H9 (cell line): ENCODE measurements at places on chromosomes 11 and 22. TPM values are rescaled to one million over a fixed set of nuclear protein-coding genes. Genes with fewer than 3 reads are reported as not detected.

GRCh38 chr11:27719546-27719925 is 19.3 kb upstream of the BDNF start:
- H3K4me1 ChIP-seq = no peaks in the 10 kb centered on the region; the same call in 1 of the 2 replicates
- no peak overlapping the region for H3K27ac ChIP-seq
- no peaks in the 10 kb centered on the region; the same call in 2 of the 3 replicates for H3K36me3 ChIP-seq

GRCh38 chr11:1946812-1947484 is at the start of gene MRPL23:
Gene MRPL23 (plus strand): TSS chr11:1947332. CDS start chr11:1947363, 31 bp downstream.
- H3K27me3 ChIP-seq = no peaks in the 10 kb centered on the region
- H3K4me1 ChIP-seq = no peaks in the 10 kb centered on the region
- H3K36me3 ChIP-seq = no peaks in the 10 kb centered on the region
- H3K27ac ChIP-seq = no peak within 1 kb of the TSS
- no peak within 1 kb of the TSS for H3K4me3 ChIP-seq

GRCh38 chr11:28838741-28839140 is 730.6 kb downstream of the METTL15 start:
- H3K4me1 ChIP-seq = peaks cover 7% of the 10 kb centered on the region
- no peak for DNase-seq
- no peak overlapping the region for H3K27ac ChIP-seq
- H3K36me3 ChIP-seq = no peaks in the 10 kb centered on the region; the same call in 2 of the 3 replicates
- H3K4me3 ChIP-seq = no peak overlapping the region

DNA sequence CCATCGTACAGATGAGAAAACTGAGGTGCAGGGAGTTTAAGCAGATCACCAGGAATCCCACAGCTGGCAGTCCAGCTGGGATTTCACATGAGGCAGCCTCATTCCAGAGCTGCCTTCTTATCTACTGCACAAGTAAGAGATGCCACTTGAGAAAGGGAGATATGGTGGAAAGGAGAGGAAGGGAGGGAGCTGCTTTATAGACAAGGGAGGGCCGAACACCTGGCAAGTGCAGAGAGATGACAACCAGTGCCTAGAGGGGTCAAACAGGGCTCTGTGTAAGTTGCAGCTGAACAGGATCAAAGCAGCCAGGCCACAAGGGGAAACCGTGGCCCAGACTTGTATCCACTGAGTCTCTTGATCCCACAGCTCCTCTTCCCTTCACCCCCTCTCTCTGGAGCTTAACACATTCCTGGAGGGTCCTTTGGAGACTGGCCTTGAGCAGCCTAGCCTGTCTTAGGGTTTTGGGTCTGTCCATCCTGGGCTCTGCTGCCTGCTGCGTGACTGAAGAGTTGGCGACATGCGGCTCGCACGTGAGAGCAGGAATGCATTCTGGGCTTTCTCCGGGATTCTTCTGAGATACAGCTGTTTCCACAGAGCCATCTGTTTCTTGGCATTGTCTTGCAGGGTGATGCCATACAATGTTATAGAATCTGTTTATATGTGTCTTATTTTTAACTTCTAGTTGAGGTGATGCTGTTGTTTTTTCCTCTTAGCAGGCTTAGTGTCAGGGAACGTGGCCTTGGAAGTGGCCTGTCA is 268.5 kb upstream of the SYN3 start:
- no peaks in the 10 kb centered on the region for H3K4me1 ChIP-seq
- peaks cover 2% of the 10 kb centered on the region; the same call in 2 of the 3 replicates for H3K36me3 ChIP-seq
- no peak overlapping the region for H3K4me3 ChIP-seq
- DNase-seq = no peak

The LYVE1 gene
- total RNA-seq = not detected in 2 replicates
